ENCODE measurements at places on chromosomes 4 and X.
A peak's percentile ranks its signal among the peaks of the same experiment; 100 is the strongest.

- DNase-seq = no peak
Observed at GRCh38 chr4:44235897-44236296, 212.7 kb downstream of the KCTD8 start.

GRCh38 chrX:77070202-77070918, 376.8 kb upstream of the FGF16 start:
- DNase-seq = no peak

DNA sequence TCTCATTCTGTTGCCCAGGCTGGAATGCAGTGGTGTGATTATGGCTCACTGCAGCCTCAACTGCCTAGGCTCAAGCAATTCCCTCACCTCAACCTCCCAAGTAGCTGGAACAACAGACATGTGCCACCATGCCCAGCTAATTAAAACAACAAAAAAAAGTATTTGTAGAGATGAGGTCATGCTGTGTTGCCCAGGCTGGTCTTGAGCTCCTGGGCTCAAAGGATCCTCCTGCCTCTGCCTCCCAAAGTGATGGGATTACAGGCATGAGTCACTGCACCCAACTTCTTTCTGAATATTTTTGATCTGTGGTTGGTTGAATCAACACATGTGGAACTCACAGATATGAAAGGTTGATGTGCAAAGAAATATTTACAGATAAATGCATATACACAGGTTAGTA, 18.5 kb upstream of the SEPTIN11 start:
- DNase-seq = no peak

- no peak for DNase-seq
Observed at GRCh38 chr4:85595098-85595775, 120.3 kb downstream of the ARHGAP24 start.

- no peak for DNase-seq
Observed at GRCh38 chr4:147717878-147718277, 14.0 kb upstream of the ARHGAP10 start.

DNA sequence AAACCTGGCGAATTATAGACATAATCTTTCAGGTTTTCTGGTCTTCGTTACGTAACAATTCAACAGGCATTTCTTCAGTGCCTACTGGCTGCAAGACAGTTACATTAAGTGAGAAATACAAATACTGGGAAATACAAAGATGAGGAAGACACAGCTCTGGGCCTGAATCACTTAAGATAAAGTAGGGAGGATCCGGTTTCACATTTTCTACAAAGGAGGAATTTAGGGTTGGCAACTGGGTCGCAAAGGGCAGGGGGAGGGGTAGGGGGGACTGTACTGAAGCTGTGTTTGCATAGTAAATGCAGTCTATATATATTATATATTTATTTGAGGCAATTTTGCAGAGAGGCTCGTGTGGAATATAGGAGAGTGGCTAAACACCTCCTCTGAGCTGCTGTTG, 107.4 kb downstream of the MAML3 start:
- DNase-seq = no peak

DNA sequence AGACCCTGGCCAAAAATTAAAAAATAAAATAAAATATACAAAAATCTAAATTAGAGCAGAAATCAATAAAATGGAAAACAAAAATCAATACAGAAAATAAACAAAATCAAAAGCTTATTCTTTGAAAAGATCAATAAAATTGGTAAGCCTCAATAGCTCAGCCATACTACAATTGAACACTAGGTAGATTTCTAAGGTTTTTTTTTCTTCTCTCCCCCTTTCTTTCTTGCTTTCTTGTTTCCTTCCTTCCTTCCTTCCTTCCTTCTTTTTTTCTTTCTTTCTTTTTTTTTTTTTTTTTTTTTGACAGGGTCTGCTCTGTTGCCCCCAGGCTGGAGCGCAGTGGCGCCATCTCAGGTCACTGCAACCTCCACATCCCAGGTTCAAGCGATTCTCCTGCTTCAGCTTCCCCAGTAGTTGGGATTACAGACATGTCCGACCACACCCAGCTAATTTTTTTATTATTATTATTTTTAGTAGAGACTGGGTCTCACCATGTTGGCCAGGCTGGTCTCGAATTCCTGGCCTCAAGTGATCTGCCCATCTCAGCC, 23.4 kb upstream of the PPP3CA start:
- no peak for DNase-seq

DNA sequence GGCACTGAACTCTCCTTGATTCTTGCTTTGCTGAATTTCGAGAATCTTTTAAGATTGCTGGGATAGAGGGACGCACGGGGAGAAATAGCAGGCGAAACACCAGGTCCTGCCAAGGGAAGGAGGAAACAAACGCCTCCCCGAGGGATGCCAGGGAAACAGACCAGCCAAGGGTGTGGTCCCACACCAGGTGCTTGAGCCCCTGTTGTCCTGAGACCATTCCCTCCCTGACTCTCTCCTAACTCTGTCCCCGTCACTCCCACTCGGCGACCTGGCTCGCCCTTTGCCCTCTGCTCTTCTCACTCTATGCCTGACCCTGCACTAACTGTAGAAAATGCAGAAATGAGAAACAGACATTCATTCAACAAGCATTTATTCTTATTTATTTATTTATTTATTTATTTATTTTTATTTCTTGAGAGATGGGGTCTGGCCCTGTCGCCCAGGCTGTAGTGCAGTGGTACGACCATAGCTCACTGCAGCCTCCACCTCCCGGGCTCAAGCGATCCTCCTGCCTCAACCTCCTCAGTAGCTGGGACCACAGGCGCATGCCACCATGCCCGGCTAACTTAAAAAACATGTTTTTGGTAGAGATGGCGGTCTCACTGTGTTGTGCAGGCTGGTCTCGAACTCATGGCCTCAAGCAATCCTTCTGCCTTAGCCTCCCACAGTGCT, 16.2 kb downstream of the CTAG1B start:
- no peak for DNase-seq

DNA sequence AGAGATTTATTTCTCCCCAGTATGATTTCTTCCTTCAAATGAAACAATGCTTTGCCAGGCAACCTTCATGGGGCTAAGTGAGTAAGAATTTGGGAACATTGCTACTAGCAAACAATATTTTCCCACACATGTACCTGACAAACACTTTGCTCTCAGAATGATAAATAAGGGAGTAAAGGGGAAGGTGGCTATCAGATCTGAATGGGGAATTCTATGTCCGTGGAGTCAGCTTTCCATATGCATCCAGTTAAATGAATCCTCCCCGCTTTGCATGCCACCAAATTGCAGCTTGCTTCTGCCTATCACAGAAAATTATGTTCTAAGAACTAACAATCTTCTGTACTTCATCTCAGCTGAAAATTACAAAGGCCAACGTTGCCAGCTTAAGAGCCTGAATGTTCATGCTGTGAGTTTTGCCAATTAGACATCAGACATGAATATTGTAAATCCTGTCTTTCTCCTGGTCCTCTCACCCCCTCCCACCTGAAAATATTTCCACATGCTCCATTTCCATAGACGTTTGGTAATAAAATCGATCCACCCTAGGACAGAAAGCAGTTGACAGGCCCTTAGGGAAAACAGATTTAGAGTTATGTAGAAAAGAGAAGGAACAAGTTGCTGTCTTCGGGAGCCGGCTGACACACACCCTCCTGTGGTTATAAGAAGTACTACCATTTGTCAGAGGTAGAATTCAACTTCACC, 6.3 kb downstream of the MEPE start:
- peak; percentile 63 for DNase-seq

GRCh38 chr4:8148785-8149435, 9.7 kb downstream of the ABLIM2 start:
- no peak for DNase-seq
